ENCODE measurements at places on chromosomes 5 and 9.

- no peak for DNase-seq
Measured at GRCh38 chr9:124779368-124780059, 2.6 kb downstream of the OLFML2A start.

DNA sequence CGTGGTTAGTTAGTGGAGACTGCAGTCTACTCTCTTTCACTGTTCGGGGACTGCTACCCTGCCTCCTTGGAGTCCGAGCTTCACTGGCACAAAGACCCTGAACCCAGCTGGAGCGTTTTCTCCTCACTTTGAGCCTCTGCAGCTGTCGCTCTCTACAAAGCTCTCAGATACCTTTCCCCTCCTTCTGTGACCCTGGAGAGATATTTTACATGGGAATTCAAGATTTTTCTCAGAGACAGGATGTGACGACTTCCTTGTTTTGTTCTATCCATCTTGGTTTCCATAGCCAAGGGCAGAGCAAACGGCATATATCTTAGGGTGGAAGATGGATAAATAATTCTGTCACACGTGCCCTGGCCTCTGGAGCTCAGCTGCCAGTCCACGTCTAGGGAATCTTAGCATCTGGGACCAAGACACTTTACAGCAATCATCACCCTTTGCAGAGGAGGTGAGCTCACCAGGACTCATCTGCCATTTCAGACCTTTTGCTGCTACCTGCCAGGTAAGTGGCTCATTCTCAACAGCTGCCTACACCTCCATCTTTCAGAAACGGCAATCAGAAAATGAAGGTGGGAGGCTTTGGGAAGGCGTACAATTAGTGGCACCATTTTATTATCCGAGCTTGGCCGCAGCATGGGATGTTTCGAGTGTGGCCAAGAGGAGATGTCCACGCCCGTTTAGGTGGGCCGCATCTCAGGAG is at the start of gene BTNL9:
Gene BTNL9 (plus strand): TSS at position 336 of the 700 bp plus-strand sequence. CDS start 5,224 bp downstream, outside the sequence.
- no peak for DNase-seq

DNA sequence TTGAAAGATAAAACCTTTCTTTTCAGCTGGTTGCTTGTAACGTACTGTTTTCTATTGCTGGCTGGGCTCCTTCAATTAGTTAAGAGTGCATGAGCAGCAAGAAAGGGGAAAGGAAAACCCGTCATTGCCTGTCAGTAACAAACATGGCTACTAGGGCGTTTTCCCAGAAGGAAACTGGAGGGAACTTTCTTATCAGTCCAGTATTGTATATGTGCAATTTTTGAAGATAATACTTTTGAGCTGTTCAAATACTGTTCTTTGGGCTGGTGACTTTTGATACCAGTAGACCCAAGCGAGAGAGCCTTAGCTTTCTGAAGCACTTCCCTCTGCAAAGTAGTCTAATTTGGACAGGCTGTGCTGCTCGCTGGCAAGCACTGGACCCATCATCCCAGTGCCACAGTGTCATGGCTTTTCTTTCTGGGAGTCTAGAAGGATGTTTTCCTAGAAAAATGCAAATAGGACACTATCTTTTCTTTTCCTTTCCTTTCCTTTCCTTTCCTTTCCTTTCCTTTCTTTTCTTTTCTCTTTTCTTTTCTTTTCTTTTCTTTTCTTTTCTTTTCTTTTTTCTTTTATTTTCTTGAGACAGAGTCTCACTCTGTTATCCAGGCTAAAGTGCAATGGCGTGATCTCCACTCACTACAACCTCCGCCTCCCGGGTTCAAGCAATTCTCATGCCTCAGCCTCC is 149.9 kb upstream of the SMIM23 start:
- DNase-seq: no peak

DNA sequence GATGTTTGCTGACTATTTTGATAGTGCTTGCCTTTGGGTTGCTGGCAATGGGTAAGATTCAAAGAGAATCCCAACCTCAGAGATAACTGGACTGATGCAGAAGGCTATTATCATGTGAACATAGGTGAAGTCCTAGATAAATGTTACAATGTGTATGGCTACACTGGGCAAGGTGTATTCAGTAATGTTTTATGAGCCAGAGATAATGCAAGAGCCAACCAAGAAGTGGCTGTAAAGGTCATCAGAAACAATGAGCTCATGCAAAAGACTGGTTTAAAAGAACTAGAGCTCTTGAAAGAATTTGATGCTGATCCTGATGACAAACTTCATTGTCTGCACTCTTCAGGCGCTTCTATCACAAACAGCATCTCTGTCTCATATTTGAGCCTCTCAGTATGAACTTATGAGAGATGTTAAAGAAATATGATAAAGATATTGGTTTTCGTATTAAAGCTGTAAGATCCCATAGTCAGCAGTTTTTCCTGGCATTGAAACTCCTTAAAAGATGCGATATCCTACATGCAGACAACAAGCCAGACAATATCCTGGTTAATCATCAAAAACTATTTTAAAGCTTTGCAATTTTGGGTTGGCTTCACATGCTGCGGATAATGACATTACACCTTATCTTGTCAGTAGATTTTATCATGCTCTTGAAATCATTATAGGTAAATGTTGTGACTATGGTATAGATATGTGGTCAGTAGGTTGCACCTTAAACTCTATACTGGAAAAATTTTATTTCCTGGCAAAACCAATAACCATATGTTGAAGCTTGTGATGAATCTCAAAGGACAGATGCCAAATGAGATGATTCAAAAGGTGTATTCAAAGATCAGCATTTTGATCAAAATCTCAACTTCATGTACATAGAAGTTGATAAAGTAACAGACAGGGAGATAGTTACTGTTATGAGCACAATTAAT is 41.9 kb upstream of the TNFSF15 start:
- DNase-seq: no peak

All from activated CD4-positive, alpha-beta T cell treated with anti-CD3 and anti-CD28 coated beads, Interleukin-2, Interleukin-6, amounts not matched to agents 100 ng/mL and 50 ng/mL, durations not matched to agents 16 hours and 8 hours (primary cell).